ENCODE measurements at places on chromosomes 6 and 20. TPM values are rescaled to one million over a fixed set of nuclear protein-coding genes. Genes with fewer than 3 reads are reported as not detected.

DNA sequence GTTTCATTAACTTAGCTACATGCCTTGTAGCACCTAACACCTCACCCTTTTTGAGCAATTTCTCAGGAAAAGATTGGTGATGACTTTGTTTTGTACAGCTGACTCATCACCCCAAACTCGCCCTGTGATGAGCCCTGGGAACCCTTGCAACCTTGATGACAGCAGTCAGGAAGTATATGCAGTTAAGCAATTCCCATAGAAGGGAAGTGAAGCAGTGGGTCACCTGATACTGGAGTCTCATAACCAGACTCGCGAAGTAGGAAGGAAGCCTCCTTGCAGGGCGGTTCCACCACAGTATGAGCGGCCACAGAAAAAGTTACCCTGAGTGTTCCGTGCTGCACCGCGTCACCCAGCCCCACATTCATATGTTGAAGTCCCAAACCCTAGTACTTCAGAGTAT, 82.0 kb upstream of the EDN1 start:
- DNase-seq = peak; percentile 12

DNA sequence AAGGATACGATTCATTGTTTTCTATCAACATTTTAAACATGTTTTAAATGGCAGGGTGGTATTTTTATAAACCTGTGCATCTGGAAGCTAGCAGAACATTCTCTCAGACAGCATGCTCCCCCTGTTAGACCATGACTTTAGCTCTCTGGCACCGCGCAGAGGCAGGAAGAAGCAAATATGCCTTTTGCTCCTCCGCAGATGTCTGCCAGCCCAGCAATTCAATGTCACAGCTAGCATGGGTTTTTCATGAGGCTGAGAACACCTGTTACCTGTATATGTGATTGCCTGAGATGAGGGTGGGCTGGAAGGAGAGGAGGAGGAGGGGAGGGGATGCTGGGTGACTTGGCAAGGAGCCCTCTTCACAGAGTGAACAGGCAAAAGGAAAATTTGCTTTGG, 6.7 kb downstream of the MTCH1 start:
- peak; percentile 45 for DNase-seq

DNA sequence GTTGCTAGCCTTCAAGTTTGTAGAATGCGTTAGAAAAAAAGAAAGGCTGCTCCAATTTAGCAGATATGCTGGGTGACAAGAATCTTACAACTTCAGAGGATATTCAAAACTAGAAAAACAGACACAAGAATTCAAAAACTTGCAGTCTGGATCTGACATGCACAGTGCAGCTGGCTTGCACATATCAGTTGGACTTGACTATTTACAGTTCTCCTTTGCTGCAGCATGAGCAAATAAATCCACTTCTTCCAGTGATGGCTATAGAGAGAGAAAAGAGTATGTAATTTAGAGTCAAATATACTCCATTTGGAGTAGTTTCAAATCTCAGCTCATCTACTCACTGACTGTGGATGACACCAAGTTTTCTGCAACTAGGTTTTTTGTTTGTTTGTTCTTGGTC, 247.0 kb downstream of the RIMS1 start:
- no peak for DNase-seq

- no peak for DNase-seq
Measured at GRCh38 chr20:7723284-7723683, 217.0 kb downstream of the HAO1 start.

DNA sequence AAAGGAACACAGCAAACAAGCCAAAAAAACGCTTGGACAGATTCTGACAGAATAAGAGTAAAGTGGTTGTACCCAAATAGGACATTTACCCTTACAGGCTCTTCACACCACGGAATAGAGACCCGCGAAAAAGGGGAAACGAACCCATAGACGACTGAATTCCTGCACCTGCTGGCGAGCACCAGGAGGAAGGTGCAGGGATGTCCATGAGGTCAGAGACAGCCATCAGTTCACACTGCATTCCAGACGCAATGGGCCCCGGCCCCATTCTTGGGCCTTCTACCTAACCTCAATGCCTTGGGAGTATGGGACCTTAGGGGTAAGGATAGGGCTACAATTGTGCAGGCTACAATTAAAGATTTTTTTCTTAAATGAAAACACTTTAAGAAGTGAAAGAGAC, 5.2 kb upstream of the DIDO1 start:
- DNase-seq = no peak

DNA sequence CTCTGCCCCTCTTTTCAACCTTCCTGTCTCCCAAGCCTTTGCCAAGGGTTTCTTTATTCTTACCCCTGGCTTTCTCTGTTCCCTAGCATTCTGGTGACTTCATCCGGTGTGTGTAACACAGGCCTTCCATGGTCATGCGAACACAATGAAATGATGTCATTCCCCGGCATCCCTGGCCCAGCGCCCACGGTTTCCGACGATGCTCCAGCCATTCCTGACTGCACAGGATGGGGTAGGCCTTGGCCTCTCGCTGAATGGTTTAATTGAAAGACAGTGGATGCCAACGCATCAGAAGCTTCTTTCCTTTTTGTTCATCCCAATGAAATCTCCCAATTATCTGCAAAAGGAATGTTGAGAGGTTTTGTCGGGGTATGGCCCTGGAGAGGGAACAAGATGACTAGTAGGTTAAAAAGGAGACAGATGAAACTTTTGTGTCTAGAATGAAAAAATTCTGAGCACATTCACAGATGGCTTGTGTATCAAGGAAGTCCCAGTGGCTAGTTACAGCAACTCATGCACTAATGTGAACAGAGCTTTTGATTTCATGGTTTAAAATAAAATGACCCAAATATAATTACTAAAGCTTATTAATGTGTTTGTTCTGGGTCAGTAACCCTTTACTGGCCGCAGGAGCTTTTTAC, 655.0 kb downstream of the QKI start:
- DNase-seq = no peak

DNA sequence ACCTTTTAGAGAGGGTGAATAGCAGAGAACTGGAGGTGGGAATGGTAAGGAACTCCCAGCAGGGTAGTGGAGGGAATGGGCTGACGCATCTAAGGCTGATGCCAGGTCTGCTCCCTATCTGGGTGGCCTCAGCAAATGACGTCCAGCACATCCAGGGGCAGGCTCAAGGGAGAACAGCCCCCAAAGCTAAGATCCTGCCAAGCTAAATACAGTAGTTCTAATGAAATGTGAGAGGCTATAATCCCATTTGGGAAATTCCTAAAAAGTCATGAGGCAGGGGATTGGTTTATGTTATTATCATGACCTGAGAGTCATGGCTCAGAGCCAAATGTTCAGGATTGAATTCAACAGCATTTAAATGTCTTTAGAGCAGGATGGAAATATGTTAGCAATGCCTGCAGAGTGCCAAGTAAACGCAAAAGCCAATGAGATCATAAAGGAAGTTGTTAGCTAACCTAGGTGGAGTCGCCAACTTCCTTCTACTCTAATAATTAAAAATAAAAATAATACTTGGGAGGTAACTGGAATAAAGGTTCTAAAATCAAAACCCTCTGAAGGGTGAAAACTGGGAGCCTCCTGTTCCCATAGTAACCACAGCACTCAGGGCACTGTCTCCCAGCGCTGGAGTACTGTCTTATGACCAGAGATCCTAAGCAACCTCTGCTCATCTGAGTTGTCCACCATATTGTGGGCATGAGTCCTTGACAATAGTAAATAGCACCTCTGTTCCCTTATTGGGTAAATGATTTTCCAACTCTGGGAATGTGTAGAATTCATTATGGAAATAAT, 34.8 kb downstream of the IYD start:
- no peak for DNase-seq

GRCh38 chr20:45365444-45365970, 2.6 kb downstream of the SYS1 start:
- no peak for DNase-seq

GRCh38 chr20:61719691-61720347, 345.9 kb downstream of the TAF4 start:
- DNase-seq = no peak

DNA sequence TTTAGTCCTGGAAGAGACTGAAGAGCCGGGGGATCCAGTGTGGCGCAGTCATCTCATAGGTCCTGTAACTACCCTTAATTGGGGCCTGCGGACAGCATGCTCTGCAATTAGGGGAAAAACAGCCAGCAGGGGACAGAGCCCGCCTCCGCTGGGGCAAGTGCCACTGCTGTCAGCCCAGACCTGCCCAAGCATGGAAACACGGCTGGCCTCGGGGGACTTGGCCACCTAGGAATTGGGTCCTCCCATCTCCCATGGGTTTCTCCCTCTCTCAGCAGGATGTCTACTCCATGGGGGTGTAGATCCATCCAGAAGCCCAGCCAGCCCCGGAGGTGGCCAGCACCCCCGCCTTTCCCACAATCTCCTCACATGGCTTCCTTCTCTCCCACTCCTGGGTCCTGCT, 3.6 kb downstream of the GHRH start:
- DNase-seq = no peak

DNA sequence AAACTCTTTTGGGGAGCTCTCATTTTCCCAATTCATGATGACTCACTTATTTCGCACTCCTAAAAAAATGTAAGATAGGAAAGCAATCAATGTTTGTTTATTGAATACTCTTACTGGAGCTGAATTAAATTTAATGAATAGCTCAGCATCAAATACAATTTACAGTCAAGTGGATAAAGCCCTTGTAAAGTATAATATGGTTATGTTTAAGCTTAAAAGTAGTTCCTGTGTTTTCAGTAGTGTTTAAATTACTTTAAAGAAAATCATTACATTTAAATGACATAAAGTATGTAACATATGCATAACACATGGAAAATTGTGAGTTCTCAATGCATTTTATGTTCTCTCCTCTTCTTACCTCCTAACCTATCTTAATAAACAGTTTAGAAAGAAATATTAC, at the start of gene OR2B3:
Gene OR2B3 (minus strand): TSS at position 101 of the 400 bp plus-strand sequence. CDS start 65 bp downstream, at position 36.
- no peak for DNase-seq

- DNase-seq = no peak
Measured at GRCh38 chr6:110140650-110141049, 38.8 kb downstream of the WASF1 start.

Gene MEA1
- 42.4 TPM for total RNA-seq

Gene SOBP
- total RNA-seq = 15.9 TPM

Gene AGER
- total RNA-seq = 1.1 TPM

Gene SLC17A2
- not detected for total RNA-seq

Gene SRF
- total RNA-seq = 31.4 TPM

Gene VWA7
- total RNA-seq = 8.1 TPM

Data from transverse colon (tissue), 4 donors.